Posterior cingulate gyrus (tissue), 11 donors: ENCODE measurements at places on chromosomes 4 and X.

DNA sequence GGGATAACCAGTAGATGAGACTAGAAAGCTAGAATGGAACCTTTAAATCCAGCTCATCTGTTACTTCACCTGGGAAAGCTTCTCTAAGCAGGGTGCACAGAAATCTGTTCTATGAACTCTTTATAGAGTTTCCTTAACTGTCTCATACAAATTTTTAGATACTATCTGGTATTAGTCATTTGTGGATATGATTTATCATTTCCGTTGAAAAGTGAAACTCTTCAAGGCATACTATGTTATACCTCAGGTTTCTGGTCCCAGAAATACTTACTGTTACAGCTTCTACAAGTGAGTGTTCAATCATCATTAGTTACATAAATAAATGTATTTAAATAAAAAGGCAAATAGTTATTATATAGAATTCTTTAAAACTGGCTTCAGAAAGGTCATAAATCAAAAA lies 298.3 kb upstream of the AGA start:
- DNase-seq: no peak

DNA sequence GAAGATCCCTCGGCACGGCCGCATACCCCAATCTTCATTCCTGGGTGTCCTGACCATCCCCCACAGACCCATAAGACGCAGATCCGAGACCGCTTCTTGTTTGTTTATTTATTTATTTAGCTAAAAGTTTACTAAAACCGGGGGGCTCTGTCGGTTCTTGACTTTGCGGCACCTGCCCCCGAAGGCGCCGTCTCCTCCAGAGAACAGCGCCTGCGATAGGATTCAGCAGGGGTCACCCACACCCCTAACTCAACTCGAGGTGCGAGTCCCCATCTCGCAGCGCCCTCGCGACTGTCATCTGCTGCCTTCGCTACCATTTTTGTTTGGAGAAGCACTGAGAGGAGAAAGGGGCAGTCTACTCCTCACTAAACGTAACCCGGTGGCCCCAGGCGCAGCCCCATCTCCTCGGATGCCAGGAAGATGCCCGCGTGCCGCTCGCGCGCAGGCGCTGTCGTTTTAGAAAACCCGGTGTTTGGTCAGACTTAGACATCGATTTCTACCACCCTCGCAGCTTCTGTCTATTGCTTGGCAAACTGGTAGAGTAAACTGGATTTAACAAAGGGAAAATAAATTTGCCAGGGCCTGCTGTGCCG lies 18.9 kb upstream of the GPR101 start:
- DNase-seq: no peak

DNA sequence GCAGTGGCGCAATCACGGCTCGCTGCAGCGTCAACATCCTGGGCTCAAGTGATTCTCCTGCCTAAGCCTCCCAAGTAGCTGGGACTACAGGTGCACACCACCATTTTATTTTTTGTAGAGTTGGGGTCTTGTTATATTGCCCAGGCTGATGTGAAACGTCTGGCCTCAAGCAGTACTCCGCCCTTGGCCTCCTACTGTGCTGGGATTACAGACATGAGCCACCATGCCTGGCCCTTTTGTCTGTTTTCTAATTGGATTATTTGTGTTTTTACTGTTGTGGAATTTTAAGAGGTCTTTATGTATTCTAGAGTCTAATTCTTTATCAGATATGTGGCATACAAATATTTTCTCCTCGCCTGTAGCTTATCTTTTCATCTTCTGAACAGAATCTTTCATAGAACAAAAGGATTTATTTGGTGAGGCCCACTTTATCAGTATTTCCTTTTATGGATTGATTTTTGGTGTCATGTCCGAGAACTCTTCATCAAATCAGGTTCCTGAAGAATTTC lies 18.9 kb downstream of the PLS3 start:
- no peak for DNase-seq

DNA sequence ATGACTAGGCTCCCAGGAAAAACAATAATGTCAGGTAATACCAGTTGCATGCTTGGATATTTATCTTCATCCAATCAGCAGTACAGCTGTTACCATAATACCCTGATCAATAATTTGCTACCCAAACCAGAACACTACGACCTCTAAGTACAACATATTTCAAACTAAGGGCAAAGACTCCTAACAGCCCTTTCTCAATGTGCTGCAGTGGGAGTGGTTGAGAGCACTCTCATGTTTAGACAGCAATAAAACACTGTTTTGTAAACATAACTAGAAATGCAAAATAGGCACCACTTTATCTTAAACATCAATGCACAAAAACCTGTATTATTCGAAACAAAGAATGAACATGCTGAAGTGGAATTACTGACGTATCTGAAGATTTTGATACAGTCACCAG lies 28.9 kb downstream of the PPARGC1A start:
- DNase-seq: no peak

DNA sequence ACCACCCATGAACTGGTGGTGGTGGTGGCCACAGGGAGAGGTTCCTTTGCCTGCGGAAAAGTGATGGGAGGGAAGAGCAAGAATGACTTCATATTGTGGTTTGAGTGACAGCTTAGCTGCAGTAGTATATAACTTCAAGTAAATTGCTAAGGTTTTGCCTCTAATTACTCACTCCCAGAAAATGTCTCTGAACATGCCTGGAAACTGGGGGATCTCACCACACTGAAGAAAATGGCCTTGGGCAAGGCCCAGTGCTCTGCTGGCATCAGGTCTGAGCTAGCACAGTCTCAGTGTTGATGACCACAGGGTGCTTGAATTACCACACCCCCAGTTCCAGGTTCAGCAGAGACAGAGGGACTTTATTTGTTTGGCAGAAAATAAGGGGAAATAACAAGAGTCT lies 2085.4 kb downstream of the ARAP2 start:
- no peak for DNase-seq

- DNase-seq: no peak
Observed at GRCh38 chr4:179095585-179096221, 1653.5 kb upstream of the AGA start.

- DNase-seq: no peak
Observed at GRCh38 chr4:176448761-176449160, 129.0 kb downstream of the SPCS3 start.

DNA sequence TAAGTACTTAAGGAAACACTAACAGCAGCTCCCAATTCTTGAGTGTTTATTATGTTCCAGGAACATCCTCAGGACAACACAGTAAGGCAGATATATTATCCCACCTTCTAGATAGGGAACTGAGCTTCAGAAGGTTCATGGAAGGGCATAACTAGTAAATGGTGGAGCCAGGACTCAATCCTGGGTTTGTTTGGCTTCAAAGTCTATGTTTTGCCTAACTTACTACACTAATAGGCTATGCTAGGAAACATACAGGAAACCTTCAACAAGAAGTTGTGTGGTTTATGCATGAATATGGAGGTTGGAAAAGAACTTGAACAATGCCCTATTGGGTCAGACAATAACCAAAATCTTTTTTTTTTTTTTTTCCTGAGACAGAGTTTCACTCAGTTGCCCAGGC lies 72.5 kb upstream of the GPR34 start:
- DNase-seq: no peak

- no peak for DNase-seq
Observed at GRCh38 chr4:181820553-181820952, 422.6 kb upstream of the TENM3 start.

DNA sequence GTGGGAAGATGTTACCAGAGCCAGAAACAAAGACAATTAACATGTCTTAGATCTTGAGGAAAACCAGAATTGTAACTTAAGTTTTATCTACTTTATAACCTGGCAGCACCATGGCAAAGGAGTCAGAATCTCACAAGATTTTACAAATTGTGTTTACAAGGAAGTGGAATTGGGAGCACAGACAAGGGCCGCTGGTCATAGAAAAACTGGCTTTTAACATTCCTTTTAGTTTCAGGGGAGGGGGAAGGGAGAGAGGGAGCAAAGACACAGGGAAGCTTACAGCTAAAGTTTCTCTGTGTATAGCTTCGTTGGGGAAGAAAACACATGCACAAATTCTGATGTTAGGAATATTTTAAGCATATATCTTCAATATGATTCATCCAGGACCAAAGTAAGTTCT lies 10.3 kb upstream of the UGT2B11 start:
- no peak for DNase-seq

DNA sequence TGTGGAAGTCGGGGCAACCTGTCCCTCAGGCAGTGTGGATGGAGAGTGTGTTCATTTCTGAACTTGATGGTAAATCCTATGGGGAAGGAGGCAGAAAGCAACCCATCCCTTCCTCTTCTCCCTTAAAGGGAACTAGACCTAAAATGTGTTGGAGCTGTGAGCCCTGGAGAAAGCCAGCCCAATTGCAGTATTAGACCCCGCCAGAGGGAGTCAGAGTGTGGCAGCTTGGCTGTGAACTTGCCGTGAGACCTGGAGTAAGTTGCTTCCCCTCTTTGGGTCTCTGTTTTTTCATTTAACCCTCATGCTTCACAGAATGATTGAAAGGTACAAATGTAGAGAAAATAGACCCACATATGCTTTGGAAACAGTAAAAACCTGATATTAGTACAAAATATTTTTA lies 108.7 kb upstream of the PAK3 start:
- no peak for DNase-seq

DNA sequence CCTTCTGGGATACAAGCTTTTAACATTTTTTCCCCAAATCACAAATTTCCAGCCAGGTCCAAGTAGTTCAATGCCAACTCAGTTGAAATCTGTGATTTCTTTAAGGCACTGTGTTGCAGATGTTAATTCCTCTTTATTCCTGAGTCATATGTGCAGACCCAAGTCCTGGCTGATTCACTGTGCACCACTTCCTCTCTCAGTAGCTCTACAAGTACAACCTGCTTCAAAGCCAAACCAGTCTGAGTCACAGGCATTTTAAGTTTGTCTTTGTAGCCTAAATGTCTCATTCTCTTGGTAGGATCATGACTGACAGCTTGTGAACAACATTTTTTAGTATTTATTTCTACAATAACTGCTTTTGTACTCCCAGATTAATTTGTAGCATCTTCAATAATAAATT lies 165.6 kb upstream of the S100G start:
- DNase-seq: no peak

DNA sequence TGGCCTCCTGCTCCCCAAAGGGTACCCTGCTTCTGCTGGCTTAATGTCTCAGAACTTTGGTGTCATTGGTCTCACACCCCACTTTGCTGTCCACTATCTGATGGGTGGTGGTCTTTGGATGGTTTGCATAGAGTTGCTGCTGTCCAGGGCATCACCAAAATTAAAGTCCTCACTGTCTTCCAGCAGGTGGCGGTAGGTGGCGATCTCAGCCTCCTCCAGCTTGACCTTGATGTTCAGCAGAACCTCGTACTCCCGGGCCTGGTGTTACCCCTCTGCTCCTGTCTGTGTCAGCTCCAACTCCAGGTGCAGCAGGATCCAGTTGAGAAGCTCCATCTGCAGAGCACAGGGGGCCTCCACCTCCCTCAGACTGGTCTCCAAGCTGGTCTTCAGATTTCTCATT lies 1169.5 kb upstream of the PABPC4L start:
- no peak for DNase-seq

GRCh38 chrX:105221374-105221773 lies 880 bp upstream of the TEX13A start:
- DNase-seq: no peak
